Renal pelvis (tissue), 12 donors: ENCODE measurements at places on chromosomes 7 and 10.

GRCh38 chr10:31833753-31834152, 94.9 kb downstream of the ARHGAP12 start:
- DNase-seq, result no peak

GRCh38 chr10:6406220-6407033, 173.6 kb downstream of the PRKCQ start:
- DNase-seq, result no peak

DNA sequence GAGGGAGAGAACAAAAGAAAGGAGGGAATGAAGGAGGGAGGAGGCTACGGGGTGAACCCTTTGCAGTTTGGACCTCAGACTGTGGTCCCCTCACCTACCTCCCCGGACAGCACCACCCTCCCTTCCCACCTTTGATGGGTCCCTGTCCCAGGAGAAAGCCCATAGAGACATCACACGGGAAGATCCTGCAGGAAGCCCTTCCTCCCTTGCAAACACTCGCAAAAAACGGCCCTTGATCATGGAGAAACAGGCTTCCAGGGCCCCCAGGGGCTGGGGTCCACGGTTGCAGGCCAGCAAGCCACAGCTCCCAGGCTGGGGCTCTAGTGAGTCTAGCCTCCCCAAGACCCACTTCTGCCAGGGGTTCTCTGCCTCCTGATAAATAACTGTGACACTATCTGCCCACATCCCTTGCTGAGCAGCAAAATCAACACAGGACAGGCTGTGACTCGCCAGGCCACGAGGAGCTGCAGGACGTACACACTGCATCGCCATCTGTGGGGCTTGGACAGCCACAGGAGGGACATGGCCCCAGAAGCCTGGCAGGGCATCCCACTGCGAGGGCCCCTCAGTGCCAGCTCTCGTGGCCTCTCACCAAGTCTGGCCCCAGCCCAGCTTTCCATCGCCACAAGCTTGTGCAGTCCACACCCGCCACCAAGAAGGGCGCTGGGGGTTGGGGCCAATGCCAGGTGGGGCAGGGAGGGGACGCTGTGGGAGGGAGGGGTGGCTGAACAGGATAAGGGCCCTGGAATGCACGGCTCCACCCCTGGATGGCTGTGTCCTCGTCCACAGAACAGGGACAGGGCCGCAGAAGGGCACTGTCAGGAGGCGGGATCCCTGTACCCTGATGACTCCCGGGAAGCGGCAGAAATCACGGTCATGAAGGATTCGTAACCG, 34.2 kb downstream of the PDGFA start:
- DNase-seq, result no peak

DNA sequence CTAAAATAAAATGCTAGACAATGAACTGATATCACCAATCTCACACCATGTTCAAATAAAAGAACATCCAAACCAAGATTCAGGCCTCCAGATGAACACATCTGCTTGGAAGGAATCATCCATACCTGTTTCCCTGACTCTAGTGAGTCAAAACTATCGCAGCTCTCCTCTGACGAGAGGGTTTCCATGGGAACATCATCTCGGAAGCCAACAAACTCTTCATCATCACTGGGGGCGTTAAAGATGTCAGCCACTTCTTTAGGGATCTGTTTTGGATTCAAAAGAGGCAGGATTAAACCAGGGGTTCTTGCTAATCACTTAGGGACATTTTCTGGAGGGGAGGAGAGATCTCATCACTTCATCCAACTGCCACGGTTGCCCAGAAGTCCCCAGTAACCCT, 29.1 kb downstream of the CDCA7L start:
- no peak for DNase-seq

GRCh38 chr10:124670849-124671248, 73.3 kb downstream of the FAM53B start:
- no peak for DNase-seq

DNA sequence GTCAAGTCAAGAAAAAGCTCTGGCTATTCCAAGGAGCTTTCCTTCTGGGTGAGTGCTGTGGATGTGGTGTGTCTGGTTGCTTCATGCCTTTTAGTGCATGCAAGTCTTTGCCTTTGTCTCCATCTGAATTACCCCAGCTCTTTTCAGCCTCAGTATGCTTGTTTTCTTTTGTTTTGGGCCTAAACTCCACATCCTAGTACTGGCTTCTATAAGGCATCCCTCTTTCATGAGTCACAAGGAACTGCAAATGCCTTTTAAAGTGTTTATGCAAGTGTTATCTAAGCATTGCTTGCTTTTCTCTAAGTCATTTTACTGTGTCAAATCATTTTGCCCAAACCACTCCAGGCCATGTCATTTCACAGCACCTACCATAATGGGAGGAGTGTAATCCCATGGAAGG, 132.1 kb downstream of the PLCE1 start:
- no peak for DNase-seq

- DNase-seq, result peak; percentile 64
These were observed 131.1 kb upstream of the CDK1 start for GRCh38 chr10:60646966-60647796.
